Activated CD8-positive, alpha-beta memory T cell treated with anti-CD3 and anti-CD28 coated beads for 1 hour (primary cell): ENCODE measurements at places on chromosomes 4 and X.

GRCh38 chr4:2482693-2483092 lies 13.8 kb downstream of the RNF4 start:
- DNase-seq, result no peak

- DNase-seq, result no peak
Measured at GRCh38 chrX:4373791-4374190, 660.3 kb upstream of the PRKX start.

GRCh38 chr4:188082796-188083195 lies 26.6 kb downstream of the TRIML2 start:
- no peak for DNase-seq

DNA sequence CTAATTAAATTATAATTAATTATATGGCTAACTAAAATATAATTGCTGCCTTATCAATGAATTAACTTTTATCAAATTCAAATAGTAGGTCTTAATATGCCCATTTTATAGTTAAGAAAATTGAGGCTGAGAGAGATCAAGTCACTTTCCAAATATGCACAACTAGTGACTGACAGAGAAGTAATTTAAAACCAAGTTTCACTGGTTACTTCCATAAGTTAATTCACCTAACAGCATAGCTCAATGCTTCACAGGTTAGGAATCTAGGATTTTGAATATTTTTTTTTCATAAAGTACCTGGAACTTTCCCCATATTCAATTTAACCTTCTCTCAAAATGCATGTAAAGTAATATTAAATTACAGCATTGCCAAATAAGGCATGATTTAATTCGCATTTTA lies 134.4 kb upstream of the VEGFC start:
- no peak for DNase-seq

DNA sequence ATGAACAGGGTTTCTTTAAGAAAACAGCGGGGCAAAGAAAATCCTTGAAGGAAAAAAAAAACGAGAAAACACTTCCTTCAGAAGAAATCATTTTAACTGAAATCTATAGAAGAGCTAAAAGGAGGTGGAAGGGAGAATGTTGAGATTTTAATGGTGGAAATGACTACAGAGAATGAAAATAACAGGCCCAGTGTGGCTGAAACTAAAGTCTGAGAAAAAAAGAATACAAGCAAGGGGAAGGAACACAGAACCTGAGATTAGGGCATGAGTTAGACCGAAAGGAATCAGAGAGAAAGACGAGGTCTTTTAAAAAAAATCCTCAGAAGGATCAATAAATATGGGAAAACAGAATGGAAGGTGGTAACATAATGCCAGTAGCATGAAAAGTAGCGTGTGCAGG lies 1230.0 kb upstream of the TENM3 start:
- DNase-seq, result no peak
